Stimulated activated CD4-positive, alpha-beta T cell treated with anti-CD3 and anti-CD28 coated beads, TNF-alpha, amount 100 ng/mL, for 1 hour (primary cell): ENCODE measurements at places on chromosomes 3 and 15.

GRCh38 chr3:138547342-138547975 is 46.6 kb downstream of the CEP70 start:
- DNase-seq: no peak

GRCh38 chr15:65050270-65050669 is 5.1 kb downstream of the SLC51B start:
- no peak for DNase-seq

GRCh38 chr3:99544786-99545281 is 93.6 kb upstream of the COL8A1 start:
- no peak for DNase-seq

DNA sequence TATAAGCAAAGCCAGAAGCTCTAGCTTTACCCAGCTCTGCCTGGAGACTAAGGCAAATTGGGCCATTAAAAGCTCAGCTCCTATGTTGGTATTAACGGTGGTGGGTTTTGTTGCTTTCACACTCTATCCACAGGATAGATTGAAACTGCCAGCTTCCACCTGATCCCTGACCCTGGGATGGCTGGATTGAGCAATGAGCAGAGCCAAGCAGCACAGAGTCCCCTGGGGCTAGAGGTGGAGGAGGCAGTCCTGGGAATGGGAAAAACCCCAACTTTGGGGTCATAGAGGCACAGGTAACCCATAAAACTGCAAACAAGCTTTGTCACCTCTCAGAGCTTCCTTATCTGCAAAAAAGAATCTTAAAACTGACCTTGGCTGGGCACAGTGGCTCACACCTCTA is 6.6 kb downstream of the RHO start:
- no peak for DNase-seq

DNA sequence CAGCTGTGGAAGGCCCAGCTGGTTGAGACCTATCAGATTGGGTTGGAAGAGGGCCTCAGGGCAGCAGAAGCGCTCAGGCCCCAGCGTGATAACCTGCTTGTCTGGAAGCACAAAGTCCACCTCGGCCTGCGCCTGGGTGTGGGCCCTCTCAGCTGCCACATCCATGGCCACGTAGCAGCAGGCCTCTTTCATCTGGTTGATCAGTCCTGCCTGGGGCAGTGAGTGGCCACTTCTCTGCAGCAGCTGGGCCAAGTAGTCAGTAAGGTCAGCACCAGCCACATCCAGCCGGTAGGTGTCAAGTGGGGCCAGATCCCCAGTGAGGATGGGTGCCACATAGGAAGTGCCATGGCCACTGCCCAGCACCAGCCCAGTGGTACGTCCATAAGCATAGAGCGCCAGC is 3.9 kb upstream of the CAMKV start:
- no peak for DNase-seq

GRCh38 chr3:49388289-49388820 is 23.4 kb downstream of the RHOA start:
- DNase-seq: no peak

DNA sequence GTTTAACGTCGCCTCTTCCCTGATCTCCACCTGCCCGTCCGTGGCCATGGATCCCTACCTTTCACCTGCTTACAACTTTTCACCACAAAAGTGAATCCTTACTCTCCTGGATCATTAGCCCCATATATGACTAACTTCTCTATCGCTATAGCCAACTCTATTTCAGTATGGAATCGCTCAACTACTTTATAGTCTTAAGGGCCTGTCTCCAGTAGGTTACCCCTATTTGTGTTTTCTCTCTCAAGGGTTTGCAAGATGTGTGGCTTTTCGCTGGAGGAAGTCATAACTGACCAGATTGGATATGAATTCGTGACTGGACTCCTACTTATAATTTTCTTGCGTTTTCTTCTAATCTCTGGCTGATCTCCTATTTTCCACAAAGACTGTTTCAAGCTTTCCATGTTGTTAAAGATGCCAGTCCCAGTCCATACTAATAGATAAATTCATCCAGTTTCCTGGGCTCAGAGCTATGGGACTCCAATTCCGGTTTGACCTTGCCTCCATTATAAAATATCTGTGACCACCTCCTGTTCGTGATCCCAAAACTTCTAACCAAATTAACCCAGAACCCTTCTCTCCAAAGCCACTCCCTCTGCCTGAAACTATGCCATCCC is 1.3 kb upstream of the STAG1 start:
- no peak for DNase-seq

DNA sequence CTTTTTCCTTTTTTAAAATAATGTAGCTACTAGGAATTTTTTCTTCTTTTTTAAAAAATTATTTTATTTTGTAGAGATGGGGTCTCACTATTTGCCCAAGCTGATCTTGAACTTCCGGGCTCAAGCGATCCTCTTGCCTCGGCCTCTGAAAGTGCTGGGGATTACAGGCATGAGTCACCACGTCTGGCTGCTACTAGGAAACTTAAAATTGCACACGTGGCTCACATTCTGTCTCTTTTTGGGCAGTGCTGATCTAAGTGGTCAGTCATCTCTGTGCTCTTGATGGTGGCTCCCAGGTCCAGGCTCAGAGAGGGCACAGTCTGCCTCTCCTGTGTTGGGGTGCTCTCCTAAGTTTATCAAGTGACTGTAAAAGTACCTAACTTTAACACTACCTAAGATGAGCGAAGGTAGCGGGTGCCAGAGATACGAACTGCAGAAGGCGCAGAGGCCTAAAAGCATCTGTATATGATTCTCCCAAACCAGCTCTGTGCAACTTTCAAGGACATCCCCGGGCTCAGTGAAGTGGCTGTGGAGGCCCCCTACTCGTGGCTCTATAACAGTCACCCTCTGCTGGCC is 52.9 kb upstream of the SEC13 start:
- no peak for DNase-seq

GRCh38 chr15:65211482-65211982 is 259 bp upstream of the CILP start:
- DNase-seq: no peak

- DNase-seq: no peak
These were observed 181.6 kb downstream of the MEGF11 start for GRCh38 chr15:66071921-66072295.

- no peak for DNase-seq
These were observed 80.2 kb upstream of the PXYLP1 start for GRCh38 chr3:141151439-141151838.

- DNase-seq: no peak
These were observed 3.4 kb downstream of the PDZRN3 start for GRCh38 chr3:73621388-73621787.

- DNase-seq: no peak
These were observed 83.6 kb upstream of the CCDC39 start for GRCh38 chr3:180762866-180763265.

- DNase-seq: no peak
These were observed 384.4 kb upstream of the ARPP21 start for GRCh38 chr3:35254917-35255316.

GRCh38 chr3:119571230-119571629 is 8.1 kb upstream of the ADPRH start:
- DNase-seq: no peak

DNA sequence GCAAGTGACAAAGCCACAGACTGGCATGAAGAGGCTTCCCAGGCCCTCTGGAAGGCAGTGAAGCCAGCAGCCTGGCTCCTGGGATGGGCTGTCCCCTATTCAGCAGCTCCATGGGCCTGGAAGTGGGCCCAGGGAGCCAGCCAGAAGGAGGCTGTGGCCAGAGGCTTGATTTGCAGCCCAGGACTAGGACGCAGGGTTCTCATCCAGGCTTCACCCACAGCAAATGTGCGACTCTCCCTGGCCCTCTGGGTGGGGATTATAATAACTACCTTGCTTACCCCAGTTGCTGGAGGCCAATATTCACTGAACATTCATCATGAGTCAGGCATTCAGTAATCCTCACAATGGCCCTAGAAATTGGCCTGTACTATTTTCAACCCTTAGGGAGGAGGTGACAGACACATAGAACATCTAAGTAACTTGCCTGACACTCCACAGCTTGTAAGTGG is 24.6 kb upstream of the SRP14 start:
- no peak for DNase-seq

GRCh38 chr15:74580538-74581350 is 34.9 kb upstream of the CLK3 start:
- DNase-seq: no peak

DNA sequence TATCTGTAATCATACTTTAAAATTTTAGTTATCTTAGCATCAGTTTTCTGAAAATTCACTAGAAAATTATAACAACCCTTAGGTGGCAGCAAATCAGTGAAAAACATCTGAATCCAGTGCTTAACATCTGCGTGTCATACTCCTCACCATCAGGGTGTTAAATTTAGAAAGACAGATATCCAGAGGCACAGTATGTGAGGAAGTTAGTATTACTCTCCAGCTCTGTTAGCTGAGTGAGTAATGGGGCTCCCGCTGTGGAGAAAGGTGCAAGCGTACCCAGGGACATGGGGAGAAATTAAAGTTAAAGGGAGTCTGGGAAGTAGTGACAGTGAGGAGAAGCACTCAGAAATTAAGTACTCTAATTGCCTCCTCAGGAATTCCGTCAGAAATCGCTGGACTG is 50.9 kb downstream of the CEP63 start:
- no peak for DNase-seq

- DNase-seq: no peak
These were observed 83.6 kb downstream of the BDH1 start for GRCh38 chr3:197472151-197472550.

DNA sequence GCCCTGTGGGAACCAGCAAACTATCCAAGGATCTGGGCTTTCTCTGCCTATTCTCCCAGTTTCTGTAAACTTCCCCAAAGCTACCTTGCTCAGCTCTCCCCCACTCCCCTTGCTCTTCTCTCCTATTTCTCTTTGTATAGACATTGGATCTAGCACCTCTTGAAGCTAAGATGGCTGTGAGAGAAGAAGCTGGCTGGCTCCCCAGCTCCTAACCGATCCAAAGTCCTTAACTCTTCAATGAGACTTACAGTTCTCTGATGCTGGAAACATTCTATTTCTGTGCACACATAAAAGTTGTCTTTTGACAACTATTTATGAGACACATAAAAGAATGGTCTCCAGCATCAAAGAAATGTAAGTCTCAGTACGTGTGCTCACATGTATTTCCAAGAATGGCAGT is 70.6 kb upstream of the C3orf80 start:
- no peak for DNase-seq

GRCh38 chr3:29926378-29926777 is 645.5 kb downstream of the RBMS3 start:
- no peak for DNase-seq

GRCh38 chr3:133821767-133822638 is 16.4 kb downstream of the SRPRB start:
- DNase-seq: no peak

DNA sequence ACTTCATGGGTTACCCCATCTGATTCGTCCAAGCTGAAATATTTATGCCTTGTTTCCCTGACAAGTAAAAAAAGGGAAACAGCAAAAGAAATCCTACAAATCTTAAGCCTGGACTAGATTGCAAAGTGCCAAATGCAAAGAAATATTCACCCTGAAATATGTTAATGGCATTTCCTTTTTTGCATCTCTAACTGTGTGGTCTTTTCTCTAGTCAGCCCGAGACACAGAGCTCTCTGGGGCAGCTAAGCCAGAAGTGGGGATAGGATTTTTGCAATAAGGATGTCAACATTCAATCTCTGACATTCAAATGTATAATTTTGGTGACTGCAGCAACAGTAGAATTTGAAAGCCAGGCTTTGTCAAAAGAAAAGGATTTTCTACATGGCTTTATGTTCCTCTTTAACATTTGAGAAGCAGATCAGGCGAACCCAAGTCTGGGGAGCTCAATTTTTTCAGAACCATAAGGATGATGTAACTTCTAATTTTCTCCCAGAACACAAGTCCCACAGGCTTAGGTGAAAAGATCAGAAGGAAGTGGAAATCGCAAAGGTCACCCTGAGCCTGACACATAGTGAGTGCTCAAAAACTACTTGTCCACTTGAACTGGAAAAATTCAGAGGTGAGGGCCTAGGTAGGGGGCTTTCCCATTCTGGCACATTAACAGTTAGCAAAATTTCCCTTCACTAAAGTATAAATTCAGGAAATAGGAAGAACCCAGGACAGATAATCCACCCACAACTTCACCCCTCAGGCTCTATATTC is 28.2 kb upstream of the KCNMB3 start:
- DNase-seq: no peak

DNA sequence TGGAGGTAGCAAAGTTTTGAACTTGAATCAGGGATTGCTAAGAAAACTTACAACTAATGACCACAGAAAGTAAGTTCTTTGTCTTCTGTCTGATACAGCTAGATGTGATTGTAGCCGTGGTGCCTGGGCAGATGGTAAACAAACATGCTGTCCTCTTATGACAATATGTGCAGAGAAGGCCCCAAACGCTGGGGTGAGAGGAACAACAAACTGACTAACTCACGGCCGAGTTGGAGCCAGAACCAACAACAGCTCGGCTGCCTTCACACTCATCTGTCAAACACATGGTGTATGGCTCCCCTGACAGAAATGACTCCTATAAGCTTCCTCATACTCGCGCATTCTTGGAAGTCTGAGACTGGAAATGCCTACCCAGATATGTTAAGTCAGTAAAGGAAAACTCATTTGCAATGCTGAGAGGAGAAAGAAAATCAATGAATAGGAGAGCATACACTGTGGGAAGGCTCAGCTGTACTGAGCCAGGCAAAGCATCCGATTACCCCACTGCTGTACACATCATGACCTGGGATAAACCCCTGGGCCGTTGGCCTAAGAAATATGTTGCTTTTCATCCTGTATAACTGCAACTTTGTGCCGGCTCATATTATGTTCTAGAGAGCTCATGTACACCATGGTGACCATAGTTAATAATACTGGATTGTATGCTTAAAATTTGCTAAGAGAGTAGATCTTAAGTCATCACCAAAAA is 5.7 kb downstream of the THBS1 start:
- DNase-seq: no peak

GRCh38 chr3:105014631-105015030 is 352.1 kb upstream of the ALCAM start:
- DNase-seq: no peak

DNA sequence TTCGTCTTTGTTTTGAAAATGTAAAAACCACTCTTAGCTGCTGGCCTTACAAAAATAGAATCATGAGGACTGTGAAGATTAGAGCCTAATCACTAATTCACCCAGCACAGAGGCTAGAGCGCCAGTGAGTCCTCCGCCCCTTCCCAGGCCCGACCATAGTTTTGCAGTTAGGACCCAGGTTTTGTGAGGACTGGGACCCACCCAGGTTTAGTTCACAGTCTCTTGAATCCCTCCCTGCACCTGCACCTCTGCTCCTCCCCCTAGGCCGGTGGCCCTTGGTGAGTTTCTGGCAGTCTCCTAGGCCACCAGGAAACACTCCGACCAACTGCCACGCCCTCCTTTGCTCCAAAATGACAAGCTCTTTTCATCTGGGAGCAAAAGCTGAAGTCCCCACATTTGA is 136.0 kb upstream of the CCDC54 start:
- no peak for DNase-seq
